NCI-H774 (cell line): ENCODE measurements at places on chromosomes 4 and X.

DNA sequence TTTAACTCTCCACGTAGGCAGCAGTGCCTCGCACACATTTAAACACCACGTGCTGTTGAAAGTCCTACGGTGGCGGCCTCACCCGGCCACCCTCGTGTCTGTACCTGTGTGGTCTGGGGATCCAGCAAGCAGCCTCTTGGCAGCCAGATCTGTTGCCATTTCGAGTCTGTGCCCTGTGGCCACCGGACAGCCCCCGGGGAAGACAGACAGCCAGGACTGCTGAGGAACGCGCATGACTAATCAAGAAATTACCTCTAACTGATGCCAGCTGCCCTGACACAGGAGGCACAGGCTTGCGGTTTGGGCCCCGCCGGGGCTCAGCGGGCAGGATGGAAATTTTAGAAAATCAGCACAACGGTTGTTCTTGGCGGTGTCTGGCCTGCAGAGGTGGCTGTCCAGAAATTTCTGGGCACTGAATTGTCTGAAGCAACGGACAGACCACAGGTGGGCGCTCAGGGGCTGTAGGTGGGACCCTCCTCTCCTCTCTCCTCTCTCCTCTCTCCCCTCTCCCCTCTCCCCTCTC lies 15.6 kb upstream of the ASMTL start:
- no peak for DNase-seq

DNA sequence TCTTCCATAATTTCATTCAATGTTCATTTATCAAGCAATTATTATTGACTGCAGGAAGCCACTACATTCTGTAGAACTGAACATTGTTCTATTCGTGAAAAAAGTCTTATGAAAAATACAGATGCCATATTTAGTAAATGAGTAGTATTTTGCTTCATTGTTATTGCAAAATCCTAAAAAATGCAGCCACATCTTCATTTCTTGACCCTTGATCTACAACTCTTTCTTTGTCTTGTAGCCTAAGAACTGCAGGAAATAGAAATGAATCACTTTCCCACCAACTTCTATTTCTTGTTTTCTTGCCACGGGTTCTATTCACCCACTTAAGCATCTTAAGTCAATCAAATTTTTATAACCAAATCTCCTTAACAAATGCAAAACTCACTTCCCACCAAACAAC lies 63.3 kb downstream of the KCNIP4 start:
- DNase-seq, result no peak

DNA sequence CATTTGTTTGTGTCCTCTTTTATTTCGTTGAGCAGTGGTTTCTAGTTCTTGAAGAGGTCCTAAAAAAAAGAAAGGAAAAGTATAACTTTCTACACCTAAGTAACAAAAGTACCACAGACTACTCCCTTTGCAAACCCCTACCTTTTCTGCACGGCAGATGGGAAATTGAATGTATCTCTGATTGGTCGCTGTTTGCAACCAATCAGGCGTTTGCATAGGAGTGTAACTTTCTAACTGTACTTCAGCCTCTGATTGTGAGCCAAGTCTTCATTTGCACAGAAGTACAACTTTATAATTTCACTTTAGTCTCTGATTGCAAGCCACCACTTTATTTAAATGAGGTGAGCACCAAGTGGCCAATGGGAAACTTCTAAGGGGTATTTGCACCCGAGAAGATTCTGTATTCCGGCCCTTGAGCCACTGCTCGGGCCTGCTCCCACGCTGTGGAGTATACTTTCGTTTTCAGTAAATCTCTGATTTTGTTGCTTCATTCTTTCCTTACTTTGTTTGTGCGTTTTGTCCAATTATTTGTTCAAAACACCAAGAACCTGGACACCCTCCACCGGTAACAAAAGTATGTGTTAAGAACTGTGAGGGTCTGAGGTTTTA lies 40.3 kb upstream of the FHL1 start:
- DNase-seq, result no peak

DNA sequence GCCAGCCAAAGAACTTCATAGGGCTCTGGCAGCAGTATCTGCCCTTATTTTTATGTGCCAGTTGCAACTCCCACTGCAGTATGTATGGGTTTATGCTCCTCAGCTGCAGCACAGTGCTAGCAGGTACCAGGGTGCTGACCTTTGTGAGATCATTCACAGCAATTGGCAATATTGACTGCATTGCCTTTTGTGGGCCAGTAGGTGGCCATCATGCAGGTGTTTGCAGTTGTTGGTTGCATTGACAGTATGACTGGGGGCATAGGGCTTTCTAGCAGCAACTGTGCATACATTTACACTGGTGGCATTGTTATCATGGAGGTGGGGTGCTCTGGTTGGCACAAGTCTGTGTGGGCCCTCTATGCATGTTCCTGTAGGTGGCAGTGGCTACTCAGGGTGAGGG lies 42.5 kb downstream of the FAAH2 start:
- DNase-seq, result no peak

GRCh38 chr4:156619154-156619934 lies 352.3 kb downstream of the PDGFC start:
- no peak for DNase-seq

DNA sequence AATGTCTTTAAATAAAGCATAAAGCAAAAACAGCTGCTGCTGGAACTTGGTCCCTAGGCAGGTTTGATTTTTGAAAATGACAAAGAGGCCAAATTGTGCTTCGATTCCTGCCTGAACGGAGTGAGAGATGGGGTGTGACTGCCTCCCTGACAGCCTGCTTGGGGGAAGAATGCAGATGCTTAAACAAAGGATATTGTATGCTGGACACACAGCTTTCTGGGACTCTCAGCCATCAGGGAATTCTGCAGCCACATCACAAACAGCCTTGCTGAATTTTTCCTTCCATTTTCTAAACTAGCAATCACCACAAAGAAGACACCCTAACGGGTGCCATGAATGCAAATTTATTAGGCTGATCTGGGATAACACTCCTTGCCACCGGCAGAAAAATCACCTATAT lies 83.9 kb upstream of the CPEB2 start:
- no peak for DNase-seq

- DNase-seq, result no peak
These were observed 29.3 kb upstream of the CBR4 start for GRCh38 chr4:169039251-169039954.

GRCh38 chr4:61385256-61385655 lies 185.1 kb downstream of the ADGRL3 start:
- no peak for DNase-seq

DNA sequence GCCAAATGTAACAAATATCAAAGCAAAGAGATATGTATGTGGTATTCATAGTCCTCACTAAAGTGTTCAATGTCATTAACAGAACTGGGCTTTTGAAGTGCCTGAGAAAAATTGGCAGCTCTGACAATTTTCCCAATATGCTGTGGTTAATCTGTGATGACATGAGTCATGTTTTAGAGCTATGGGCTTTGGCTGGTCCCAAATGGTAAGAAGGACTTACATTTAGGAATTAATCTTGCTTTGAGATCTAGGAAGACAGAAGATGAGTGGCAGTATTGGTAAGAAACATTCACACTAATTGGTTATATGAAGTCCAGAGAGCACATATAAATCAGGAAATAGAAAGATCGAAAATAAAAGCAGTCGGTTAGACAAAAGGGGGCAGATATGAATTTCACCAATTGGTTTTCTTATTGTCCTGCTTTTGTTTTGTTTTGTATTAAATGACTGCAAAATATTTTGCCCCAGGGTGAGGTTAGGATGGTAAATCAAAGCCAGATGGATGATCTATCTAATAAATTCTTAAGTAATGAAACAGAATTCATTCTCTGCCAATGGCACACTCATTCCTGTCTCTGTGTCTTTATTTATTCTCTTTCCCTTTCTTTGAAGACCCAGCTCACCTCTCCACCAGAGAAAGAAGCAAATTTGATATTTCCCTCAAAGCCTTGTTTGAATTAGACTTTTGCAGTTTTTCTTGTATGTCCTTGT lies 993.1 kb downstream of the RPA4 start:
- no peak for DNase-seq

DNA sequence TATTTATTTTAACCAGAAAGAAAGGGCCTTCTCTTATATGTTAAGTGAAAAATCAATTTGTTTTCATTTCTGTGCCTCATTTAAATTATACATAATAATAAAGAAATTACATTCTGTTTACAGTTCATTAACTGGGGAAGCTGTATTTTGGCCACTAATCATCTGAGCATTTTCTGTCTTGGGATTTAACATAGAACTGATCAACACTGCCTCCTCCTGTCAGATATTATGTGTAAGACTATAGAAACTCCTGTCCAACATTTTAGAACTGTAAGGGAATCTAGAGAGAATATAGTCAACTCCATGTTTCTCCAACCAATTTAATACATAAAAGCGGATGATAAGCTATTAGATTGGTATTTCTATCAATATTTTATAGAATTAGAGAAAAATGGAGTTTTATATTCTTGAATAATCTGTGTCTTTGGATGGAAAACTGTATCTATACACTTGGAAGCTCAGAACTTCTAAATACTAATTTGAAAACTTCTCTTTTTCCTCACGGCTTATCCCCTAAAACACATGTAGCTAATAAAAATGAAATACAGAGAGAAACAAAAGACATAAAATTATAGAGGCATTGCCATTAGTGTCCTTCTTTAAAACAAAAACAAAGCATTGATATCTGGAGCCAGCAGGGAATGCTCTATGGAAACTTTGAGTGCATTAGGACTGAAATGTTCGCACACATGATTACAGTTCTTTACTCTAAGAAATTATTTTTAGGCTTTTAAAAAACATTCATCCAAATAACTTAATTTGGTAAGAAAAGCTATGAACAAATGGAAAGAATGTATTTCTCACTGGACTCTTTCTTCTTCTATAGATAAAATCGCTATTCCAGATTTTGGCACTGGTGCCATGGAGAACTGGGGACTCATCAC lies 33.1 kb downstream of the ENPEP start:
- no peak for DNase-seq

DNA sequence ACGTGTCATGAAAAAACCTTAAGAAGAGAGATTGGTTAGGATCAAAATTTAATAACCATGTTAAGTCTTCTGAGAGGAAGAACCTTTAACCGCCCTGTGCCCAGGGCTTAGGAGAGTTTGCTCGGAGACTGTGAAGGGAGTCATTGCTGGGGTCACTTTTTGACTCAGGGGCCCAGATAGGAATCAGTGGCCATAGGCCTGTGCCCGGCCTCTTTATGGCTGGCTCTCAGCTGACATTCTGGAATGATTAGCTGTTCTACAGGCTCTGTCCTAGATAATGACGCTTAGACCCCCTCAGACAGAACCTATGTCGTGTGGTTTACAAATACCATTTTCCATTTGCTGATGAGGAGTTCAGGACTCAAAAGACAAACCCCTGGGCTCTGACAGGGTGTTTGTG lies 174.1 kb downstream of the DCLK2 start:
- DNase-seq, result no peak

- no peak for DNase-seq
These were observed 45.3 kb upstream of the SOD3 start for GRCh38 chr4:24750106-24750505.

- DNase-seq, result no peak
These were observed 46.8 kb upstream of the PITX2 start for GRCh38 chr4:110669663-110670062.

GRCh38 chr4:25901030-25901430 lies 13.0 kb upstream of the SMIM20 start:
- no peak for DNase-seq

DNA sequence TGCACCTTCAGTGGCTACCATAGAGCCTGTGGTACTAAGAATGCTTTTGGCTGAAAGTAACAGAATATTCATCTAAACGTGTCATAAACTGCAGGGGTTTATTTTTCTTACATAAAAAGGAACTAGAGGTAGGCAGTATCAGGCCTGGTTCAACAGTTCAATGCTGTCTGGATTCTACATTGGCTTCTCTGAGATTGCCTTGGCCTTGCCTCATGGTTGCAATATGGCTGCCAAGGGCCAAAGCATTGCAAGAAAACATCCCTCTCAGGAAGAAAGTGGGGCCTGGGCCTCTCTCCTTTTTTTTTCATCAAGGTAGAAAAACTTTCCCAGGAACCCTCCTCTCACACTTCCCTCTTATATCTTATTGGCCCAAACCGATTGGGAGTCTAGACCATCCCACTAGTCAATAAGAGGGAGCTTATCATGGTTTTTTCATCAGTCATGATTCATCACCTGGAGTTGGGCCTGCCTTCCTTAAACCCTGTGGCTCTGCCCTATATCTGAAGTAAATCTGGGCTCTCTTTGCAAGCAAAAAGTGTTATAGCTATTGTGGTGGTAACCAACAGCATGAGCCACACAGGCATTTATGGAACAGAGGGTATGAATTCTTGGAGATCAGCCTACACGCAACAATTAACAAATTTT lies 1.8 kb upstream of the DOCK11 start:
- no peak for DNase-seq

DNA sequence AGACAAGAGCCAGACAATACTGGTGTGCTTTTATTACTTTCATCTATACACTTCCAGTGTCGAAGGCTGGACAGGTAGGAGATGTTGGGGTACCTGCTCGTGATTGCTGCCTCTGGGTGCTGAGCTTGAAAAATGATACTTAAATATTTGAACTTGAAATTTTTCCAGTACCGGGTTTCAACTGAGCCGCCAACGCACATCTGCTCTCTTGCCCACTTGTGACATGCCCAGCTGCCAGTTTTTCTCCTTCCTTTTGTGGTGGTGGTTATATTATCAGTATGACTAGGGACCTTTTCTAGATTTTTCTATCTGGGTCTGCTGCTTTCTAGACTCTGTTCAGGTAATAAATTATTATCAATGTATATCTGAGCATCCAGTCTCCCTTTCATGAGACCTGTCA lies 3.4 kb downstream of the OGT start:
- no peak for DNase-seq

GRCh38 chrX:87664381-87664780 lies 146.8 kb downstream of the KLHL4 start:
- DNase-seq, result peak; percentile 0
